Forelimb muscle (tissue), 1 donor: ENCODE measurements at places on chromosomes 6 and 20. TPM values are rescaled to one million over a fixed set of nuclear protein-coding genes. Genes with fewer than 3 reads are reported as not detected.

GRCh38 chr6:11043378-11043960 lies 636 bp downstream of the ELOVL2 start:
- DNase-seq, result no peak

RBM12 gene
- polyA plus RNA-seq, result 47.4 TPM

GRCh38 chr6:137731600-137731959 lies 135.5 kb upstream of the TNFAIP3 start:
- DNase-seq, result no peak

- DNase-seq, result no peak
Measured at GRCh38 chr6:24107294-24107693, 18.7 kb upstream of the NRSN1 start.

DNA sequence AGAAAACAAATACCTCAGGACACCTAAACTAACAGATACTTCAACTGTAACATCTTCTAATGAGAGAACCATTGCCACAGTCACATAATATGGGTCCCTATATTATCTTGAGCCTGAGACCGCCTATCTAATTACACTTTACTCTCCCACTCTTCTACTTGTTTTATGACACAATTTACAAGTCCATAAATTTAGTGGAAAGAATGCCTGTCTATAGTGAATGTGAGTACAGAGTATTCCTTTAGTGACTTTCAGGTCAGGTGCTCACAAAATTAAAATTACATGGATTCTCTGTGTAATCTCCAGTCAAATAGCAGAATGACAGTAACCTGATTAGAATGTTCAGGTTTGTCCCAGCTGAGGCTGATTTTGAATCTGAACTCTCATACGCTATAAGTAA lies 624.1 kb downstream of the PKHD1 start:
- no peak for DNase-seq

- DNase-seq, result no peak
Measured at GRCh38 chr6:27994616-27995015, 37.6 kb downstream of the OR2B6 start.

DNA sequence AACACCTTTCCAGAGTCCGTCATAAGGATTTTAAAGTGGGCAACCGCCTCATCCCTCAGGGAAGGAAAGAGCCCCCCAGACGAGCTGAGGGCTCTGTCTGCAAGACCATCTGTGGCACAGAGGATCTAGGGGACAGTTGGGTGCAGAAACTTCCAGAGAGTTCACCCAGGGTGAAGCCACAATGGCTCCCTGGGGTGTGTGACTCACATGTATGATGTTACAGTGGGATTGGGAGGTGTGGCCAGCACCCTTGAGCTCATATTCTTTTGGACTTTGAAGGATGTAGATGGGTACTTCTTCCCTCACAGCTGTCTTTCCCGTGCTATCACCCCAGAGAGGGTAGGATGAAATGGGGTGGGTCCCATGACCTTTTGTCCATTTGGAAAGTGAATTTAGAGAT lies 95.5 kb downstream of the NCR2 start:
- no peak for DNase-seq

DNA sequence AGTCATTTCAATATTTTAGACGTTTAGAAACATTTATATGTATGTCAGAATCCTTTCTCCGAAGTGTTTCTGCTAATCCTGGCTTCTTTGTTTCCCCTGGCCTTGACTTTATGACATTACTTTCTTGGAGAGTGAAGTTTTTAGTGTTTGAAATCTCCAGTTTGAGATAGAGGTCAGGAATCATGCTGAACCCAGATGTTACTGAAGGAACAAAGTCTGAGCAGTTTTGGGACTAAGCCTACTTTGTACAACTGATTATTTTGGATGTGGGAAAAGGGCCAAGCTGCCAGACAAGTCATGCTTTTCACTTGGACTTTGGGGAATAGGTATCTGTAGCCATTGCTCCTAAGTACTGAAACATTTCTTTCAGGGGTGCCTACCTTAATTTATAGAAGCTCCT lies 2.3 kb downstream of the RNF144B start:
- DNase-seq, result no peak

DNA sequence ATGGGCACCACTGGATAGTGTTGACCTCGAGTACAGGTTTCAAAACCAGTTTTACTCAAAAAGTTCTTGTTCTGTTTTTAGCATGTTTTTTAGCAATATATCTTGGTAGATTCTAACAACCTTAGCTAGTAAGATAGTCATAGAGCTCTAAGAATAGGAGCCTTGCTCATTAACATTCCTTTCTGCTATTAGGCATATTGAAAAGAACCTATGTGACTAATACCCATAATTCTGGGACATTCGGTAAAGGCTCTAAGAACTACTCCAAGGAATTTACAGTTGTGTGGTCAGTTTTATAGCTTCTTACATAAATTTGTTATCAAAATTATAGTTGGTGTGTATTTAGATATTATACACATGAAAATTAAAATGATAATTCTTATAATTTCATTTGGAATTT lies 11.6 kb downstream of the SLC9A8 start:
- no peak for DNase-seq

- DNase-seq, result no peak
Measured at GRCh38 chr6:4125933-4126864, 9.2 kb downstream of the ECI2 start.

DNA sequence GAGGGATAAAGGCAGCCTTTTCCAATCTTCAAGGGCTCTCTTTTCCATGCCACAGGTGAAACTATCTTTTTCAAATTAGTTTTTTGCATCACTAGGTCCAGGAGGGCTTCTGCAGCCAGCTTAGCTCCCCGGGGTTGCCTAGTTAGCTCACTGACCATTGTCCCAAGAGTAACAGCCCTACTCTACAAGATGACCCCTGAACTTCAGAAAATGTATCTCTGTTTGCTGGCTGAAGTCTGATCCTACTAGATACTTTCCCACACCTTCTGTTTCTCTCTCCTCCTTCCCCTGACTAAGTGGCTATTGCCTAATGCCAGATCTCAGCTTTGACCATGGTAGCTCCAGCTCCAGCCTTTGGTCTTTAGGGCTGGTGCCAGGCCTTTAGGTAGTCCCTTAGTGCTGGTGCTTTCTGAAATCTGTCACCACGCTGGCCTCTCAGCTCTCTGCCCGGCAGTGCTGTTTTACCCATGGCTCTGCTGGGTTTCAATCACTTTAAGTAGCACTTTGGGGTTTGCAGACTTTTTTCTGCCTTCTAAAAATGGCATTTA lies 255.1 kb downstream of the RNGTT start:
- no peak for DNase-seq
